Iris pigment epithelial cell (primary cell): ENCODE measurements at places on chromosomes 1 and 21.

DNA sequence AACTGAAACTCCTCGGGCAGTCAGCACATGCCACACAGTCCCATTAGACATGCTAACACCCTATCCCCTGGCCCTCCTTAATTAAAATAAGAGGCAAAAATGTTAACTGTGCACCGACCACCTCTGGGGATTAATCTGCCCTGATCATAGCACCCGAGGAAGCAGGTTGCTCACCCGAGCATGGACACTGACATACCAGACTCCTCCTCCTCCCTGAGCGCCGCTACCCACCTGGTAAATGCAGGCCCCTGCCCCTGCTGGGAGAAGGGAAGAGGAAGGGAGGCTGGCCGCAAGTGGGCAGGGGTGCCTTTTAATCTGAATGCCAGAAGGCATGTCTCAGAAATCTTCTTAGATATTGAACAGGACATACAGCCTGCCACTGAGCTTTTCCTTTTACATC, 360.9 kb downstream of the RRAGC start:
- no peak for DNase-seq

DNA sequence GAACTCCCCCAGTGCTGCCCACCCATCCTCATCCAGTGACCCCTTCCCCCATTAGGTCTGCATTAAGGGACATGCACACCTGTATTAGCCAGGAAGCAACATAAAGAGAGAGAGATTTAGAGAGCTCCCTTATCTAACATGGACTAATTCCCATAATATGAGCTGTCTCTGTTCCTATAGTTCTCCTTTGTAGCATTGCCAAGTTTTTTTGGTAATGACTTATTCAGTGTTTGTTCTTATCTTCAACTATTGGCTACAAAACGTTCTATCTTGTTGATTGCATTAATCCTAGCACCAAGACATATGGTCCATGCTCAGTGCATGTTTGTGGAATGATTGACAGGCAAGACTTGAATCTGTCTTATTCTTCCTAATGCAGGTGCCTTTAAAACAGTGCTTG, 264.0 kb downstream of the ADGRL2 start:
- DNase-seq = no peak

DNA sequence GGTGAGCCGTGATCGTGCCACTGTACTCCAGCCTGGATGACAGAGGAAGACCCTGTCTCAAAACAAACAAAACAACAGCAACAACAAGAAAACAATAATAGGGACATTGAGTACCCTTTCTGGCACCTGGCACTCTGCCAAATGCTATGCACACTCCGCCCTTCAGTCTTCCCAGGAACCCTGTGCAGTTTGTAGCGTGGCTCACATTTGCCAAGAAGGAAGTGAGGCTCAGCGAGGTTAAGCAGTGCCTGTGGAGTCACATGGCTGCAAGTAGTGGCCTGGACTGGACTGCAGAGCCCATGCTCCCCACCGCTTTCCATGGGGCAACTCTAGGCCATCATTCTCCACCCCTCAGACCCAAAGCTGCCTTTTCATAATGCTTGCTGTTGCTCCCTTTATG, 5.3 kb upstream of the EVA1B start:
- no peak for DNase-seq

- no peak for DNase-seq
These were observed 45.2 kb downstream of the PTPRU start for GRCh38 chr1:29281571-29281970.

DNA sequence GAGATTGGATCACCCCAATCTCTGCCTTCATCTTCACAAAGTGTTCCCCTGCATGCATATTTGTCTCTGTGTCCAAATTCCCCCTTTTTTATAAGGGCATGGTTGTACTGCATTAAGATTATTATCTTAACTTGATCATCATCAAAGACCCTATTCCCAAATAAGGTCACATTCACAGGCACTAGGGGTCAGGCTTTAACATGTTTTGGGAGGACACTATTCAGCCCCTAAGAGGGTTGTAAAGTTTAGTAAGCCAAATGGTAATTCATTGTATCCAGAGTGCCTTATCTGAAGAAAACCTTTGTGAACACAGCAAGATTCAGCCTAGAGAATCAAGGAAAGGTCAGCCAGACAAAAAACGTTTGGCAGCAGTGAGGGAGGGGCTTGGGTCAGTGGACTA, 317.6 kb upstream of the PLD5 start:
- DNase-seq = no peak

GRCh38 chr1:86429835-86430234, 5.9 kb downstream of the CLCA2 start:
- DNase-seq = peak; percentile 97

DNA sequence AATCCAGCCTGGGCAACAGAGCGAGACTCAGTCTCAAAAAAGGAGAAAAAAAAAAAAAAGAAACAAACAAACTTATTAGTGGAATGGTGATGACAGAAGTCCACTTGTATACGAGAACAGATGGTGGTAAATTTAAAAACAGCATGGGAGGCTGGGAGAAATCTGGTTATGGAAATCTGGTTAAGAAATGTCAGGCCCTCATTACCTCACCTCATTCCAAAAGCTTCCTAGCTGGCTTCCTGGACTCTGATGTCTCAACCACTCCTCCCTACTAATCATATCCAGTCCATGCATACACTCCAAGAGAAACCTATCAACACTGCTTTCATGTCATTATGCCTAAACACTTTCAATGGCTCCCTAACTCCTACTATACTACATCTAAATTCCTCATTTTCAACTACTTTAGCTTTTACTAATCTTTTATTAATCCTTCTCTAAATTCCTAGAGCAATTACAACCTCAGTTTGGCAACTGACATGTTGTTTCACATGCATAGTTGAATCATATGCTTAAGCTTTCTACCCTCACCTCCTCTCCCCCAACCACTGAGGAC, 52.9 kb downstream of the FOXJ3 start:
- peak; percentile 82 for DNase-seq

GRCh38 chr1:115456441-115456961, 118.5 kb upstream of the NGF start:
- peak; percentile 34 for DNase-seq

- no peak for DNase-seq
These were observed 11.4 kb downstream of the THBS3 start for GRCh38 chr1:155196103-155196892.

DNA sequence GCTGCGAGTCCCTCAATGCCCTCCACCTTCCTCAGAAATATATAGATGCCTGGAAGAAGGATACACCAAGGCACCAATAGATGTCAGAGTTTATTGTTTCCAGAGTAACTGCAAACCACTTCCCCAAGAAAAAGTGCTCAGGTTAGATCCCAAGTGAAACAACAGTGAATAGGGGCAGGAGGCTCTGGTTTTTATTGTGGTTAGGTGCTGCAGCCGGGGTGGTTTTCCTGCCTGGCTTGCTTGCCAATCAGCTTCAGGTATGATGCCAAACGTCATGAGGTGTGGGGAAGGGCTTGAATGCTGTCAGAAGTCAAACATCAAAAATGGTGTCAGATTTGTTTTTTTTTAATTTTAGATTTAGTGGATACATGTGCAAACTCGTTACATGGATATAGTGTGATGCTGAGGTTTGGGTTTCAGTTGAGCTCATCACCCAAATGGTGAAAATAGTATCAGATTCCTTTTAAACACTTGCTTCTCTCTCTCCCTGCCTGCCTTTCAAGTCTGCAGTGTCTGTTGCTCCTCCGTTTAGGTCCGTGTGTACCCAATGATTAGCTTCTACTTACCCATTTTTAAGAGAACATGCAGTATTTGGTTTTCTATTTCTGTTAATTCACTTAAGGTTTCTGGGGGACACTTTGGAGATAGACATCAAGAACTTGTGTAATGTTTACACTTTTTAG, 1317.0 kb downstream of the MRPL39 start:
- no peak for DNase-seq

DNA sequence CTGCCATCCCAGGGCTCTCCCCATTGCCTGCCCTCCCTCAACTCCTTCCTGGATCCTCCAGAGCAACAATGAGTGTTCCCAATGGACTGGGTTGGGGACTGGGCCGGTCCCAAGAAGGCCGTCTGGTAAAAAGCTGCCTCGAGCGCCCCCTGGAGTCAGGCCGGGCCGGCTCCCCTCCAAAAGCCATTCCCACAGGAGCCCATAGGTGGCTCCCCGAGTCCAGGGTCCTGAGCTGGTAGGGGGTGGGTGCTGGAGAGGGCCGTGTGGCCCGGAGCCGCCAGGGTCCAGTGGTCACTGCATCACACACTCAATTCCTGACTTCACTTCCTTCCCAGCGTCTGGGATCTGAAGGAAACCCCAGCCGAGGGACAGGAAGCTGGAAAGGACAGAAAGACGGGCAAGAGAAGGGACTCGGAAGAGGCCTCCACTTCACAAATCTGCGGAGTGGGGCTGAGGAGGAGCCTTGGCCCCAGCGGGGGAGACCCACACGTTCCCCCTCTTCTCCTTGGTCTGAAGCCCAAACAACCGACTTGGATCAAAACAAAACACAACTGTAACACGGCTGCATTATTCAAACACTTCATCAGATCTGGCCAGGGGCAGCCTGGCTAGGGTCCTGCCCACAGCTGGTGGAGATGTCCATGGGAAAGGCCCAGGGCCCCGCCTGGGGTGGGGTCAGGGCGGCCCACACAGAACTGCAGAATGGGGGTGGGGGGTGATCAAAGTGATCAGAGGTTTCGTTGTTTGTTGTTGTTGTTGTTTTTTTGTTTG, 10.9 kb upstream of the ALDH4A1 start:
- peak; percentile 69 for DNase-seq

DNA sequence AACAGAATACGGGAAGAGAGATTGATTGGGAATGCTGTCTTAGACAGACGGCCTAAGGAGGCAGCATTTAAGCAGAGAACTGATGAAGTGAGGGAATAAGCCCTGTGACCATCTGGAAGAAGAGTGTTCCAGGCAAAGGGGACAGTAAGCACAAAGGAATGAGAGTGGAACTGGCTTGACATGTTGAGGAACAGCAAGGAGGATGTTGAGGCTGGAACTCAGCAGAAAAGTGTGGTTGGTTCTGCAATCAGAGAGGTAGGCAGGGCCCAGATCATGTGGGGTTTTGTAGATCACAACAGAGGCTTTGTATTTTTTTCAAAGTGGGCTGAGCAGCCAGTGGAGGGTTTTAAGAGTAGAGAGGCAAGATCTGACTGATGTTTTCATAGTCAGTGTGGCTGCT, 157.4 kb downstream of the DNM3 start:
- no peak for DNase-seq
